ENCODE measurements at places on chromosomes 6 and 20.

DNA sequence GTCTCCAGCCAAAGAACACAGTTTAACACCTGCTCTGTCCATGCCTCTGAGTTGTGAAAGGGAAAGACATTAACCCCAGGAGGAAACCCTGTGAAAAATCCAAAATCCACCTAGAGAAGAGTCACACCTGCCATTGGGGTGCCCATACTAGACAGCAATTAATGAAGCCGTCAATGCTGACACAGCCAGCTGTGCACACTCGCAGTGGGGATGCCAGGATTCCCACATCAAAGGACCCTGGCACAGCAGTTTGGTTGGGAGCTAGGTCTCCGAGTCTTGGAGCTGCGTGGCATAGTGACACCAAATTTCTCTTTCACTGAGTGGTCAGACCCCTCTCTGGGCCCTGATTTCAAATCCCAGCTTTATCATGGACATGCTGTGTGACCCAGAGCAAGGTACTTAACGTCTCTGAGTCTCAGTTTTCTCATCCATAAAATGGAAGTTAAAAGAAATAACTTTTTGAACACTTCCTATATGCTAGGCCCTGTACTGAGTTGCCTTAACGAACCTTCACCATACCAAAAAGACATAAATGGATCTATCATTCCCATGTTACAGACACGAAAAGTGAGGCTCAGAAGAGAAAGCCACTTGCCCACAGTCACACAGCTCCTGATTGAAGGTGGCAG is 30.8 kb downstream of the BPIFB1 start:
- no peak for DNase-seq

GRCh38 chr20:8367689-8368088 is 235.6 kb downstream of the PLCB1 start:
- DNase-seq = no peak

GRCh38 chr20:35271073-35271882 is 6.6 kb downstream of the MMP24OS start:
- no peak for DNase-seq

DNA sequence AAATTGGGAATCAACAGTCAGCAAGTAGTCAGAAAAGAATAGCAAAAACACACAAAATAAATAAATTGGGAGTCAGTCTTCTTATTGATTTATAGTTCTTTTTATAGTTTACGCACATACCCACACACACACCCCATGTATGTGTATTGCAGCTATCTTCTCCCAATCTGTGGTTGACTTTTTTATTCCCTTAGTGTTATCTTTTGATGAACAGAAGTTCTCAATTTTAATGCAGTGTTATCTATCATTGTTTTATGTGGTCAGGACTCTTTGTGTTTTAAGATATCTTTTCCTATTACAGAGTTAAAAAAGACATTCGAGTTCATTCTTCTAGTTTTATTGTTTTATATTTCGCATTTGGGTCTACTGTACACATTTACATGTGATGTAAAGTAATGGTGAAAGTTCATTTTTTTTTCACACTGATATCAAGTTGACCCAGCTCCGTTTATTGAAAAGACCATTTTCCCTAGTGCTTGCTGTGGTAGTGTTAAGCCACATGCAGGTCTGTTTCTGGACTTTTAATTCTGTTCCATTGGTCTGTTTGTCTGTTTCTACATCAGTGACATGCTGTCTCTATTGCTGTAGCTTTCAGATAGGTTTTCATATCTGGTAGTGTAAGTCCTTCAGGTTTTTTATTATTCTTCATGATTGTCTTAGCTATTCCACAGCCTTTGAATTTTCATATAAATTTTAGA is 78.4 kb downstream of the ZFAND3 start:
- no peak for DNase-seq

DNA sequence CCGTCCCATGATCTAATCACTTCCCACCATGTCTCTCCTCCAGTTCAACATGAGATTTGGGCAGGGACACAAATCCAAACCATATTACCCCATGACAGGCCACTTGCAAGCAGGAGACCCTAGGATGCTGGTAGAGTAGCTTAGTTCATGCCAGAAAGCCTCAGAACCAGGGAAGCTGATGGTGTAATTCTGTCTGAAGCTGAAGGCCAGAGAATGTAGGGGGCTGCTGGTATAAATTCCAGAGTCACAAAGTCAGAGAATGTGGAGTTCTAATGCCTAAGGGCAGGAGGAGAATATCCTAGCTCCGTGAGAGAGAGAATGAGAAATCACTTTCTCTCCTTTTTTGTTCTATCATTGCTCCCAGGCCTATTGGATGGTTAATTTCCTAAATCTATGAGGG is 90.3 kb upstream of the IMPG1 start:
- DNase-seq = no peak

DNA sequence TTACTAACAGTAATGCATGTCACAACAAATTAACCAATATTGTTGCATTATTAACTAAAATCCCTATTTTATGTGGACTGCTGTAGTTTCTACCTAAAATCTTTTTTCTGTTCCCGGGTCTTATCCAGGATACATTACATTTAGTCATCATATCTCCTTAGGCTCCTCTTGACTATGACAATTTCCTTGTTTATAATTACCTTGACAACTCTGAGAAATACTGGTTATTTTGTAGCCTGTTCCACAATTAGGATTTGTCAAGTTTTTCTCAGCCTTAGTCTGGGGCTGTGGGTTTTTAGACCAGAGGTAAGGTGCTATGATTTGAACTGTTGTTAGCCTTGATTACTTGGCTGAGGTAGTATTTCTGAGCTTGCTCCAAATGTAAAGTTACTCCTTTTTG is 3.7 kb downstream of the FBXO5 start:
- DNase-seq = no peak

DNA sequence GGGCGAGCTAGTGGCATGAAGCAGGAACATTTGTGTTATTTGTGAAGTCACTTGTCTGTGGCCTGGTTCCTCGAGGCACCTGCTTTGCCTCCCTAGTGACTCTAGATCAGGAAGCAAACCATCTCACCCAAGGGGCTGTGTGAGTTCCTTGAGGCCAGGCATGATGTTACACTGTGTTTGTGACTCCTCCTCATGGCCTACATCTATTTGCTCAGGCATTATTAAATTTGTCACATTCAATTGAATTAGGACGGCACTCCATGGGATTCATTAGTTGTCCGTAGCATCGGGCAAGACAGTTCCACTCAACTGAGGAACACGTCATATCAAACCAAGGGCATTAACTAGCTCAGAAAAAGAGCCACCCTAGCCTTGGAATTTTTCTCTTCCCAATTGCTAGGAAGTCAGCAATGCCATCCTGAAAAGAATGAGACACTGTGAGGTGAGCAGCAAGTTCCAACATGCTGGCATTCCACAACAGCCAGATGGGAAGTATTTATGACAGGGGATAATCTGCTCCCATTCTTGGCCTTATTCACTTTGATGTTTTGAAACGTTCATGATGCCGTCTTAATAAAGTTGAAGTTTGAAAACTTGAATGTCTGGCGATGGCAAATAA is 17.2 kb downstream of the TMEM200A start:
- DNase-seq = no peak

DNA sequence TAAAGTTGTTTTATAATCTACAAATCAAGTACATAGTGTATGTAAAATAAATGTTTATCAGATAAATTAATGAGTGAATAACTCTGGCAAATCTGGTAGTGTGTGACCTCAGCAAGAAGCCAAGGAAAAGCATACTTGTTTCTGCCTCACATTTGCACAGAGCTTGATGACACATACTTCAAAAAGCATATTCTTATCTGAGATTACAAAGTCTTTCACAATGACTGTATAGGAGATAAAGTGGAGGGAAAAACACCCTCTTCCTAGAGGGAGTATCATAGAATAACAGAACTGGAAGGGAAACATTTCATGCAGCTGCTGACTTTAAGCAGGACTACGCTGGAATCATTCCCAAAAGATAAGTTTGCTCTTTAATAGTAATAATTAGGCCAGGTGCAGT is 28.1 kb upstream of the AKAP7 start:
- no peak for DNase-seq

GRCh38 chr20:23258747-23259121 is 91.9 kb upstream of the NXT1 start:
- DNase-seq = no peak

GRCh38 chr6:65398851-65399250 is 308.2 kb downstream of the EYS start:
- DNase-seq = no peak

- no peak for DNase-seq
Observed at GRCh38 chr20:38147163-38147562, 17.9 kb downstream of the TGM2 start.

DNA sequence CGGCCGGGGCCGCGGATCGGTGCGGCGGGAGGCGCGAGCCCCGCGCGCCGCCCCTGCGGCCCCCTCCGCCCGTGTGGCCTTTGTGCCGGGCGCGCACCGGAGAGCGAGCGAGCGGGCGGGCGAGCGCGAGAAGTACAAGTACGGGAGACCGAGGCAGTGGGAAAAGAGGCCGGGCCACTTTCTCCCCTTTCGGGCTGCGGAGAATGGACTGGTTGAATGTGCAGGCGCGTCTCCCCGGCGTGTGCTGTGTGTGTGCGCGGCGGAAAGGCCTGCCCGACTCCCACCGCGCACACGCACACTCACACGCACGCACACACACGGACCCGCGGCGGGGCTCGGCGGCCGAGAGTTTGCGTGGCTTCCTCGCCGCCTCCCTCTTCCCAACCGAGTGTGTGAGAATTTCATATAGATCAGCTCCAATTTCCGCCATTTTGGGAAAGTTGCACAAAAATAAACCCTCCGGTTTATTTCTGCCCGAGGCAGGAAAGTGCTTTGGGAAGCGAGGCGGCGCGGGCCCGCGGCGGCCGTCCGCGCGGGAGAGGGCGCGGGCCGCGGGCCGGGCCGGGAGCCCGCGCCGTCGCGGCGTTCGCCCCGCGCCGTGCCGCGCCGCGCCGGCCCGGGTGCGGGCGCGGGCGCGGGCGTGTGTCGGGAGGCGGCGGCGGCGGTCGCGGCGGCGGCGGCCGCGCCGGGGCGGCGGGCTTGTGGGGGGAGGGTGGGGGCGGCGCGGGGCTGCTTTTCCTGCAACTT is 1.1 kb downstream of the L3MBTL3 start:
- DNase-seq = peak; percentile 64

DNA sequence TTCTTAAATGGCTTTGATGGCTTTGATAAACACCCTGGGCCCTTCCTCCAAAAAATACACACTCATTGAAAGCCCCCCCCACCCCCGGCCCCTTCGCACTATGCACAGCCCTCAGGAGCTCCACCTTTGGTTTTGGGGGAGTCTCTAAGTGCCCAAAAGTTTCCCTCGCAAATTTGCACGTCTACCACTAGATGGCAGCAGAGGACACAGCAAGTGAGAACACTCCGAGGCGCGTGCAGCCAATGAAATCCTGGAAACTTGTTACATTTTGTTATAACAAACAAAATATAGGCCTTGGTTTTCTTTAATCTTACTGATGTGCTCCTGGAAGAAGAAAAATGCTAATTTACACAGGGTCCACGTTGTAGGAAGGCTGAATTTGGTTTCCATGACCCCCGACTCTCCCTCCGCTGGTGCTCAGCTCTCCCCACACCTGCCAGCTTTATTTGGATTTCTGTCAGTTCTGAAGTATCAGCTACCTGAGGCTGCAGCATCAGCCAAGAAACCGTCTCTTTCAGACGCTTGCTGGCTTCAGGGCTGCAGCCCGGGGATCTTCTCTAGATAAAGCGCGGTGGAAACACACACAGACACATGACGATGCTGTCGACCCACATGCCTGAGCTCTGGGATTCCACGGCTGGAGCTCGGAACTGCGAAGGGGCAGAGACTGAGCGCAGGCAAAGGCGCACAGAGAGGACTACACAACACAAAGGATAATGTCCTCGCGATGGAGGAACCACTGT is 148.3 kb upstream of the RPS6KA2 start:
- peak; percentile 75 for DNase-seq

- DNase-seq = no peak
Observed at GRCh38 chr20:1830240-1830639, 65.0 kb upstream of the SIRPA start.

DNA sequence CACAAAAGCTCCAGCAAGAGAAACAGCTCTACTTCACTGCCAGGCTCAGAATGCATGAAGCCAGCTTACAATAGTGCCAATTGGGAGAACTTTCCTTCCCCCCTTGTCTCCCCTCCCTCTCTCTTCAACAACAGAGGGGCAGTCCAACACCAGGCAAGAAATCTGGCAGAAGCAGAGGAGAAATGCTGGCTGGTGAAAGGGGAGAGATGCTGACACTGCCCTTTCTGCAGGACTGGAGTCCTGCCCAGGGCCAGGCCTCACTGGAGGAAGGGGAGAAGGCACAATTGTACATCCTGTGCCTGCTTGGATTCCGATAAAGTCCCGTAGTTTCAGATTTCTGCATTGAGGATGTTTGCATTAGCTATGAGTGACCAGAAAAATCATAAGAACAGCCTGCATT is 148.6 kb downstream of the LRRC1 start:
- no peak for DNase-seq

- DNase-seq = peak; percentile 26
Observed at GRCh38 chr6:45002390-45003105, 325.6 kb upstream of the RUNX2 start.
